ENCODE measurements at places on chromosomes 16 and 17.

GRCh38 chr16:77434530-77435271 lies at the start of gene ADAMTS18:
Gene ADAMTS18, minus strand, starts transcription at chr16:77435034. Its CDS starts 339 bp downstream, at chr16:77434695.
- DNase-seq = no peak

DNA sequence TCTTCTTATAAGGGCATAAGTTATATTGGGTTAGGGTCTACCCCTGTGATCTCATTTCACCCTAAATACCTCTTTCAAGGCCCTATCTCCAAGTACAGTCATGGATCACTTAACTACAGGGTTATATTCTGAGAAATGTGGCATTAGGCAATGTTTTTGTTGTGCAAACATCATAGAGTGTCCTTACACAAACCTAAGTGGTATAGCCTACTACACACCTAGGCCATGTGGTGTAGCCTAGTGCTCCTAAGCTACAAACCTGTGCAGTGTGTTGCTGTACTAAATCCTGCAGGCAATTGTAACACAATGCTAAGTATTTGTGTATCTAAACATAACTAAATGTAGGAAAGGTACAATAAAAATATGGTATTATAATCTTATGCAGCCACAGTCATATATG lies 18.0 kb downstream of the CLEC3A start:
- no peak for DNase-seq

GRCh38 chr16:9102379-9102778 lies 10.9 kb downstream of the HAPSTR1 start:
- peak; percentile 90 for DNase-seq

DNA sequence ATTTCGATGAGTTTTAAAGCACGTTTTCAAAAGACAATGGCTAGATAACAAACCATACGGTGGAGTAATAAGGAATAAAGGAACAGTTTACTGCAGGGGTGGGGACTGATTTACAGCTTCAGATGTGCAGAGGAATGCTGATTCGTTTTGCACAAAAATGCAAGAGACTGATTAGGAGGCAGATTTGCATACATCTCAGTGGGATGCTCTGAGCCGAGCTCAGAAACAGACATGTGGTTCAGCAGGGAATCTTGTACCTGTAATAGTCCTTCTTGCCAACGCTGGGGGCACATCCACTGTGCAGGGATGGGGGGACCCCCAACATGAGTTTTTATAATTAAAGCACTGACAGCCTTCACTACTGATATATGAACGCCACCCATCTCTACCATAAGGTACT lies 308.0 kb downstream of the GRIN2A start:
- no peak for DNase-seq

GRCh38 chr17:59892924-59893675 lies at the start of the genes RPS6KB1 and TUBD1:
Gene RPS6KB1, plus strand, starts transcription at chr17:59893121. Its CDS starts 64 bp downstream, at chr17:59893185.
Gene TUBD1, minus strand, starts transcription at chr17:59892943. Its CDS starts 1,941 bp downstream, at chr17:59891002.
- DNase-seq = peak; percentile 99

GRCh38 chr16:15950161-15950854 lies 892 bp downstream of the ABCC1 start:
- DNase-seq = peak; percentile 53

DNA sequence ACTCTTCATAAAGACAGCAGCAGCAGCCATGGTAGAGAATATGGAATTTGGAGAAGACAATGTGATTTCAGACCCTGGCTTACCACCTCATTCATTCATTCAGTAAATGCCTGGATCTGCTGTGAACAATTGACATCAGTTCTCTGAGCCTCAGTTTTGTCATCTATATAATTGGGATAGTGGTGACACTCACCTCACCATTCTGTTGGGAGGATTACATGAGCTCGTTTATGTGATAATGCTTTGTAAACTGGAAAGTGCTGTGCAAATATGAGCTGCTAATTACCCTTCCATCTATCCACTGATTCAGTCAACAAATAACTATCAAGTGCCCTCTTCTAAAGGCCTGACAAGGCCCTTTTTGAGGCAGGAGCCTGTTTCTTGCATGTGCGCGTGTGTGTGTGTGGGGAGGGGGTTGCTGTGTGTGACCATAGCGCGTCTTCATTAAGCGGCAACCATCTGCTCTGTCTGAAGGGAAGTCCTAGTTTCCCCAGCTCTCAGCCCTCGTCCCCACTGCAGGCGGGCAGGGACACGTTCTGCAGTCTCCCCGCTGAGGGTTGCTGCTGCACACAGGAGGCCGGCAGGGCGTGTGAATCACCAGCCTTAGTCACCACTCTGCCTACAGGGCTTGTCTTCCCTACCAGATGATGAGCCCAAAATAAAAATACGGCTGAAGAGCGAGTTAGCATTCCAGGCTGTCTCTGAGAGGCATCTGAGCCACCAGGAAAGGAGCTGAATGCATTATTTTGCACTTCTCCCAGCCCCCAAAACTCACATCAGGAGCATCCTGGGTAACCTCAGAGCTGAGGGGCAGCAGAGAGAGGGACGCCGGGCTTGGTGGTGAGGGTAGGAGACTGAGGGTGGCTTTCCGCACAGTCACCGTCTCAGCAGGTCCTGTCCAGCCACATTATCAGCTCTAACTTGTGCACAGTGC lies 19.9 kb downstream of the ARL4D start:
- peak; percentile 90 for DNase-seq

DNA sequence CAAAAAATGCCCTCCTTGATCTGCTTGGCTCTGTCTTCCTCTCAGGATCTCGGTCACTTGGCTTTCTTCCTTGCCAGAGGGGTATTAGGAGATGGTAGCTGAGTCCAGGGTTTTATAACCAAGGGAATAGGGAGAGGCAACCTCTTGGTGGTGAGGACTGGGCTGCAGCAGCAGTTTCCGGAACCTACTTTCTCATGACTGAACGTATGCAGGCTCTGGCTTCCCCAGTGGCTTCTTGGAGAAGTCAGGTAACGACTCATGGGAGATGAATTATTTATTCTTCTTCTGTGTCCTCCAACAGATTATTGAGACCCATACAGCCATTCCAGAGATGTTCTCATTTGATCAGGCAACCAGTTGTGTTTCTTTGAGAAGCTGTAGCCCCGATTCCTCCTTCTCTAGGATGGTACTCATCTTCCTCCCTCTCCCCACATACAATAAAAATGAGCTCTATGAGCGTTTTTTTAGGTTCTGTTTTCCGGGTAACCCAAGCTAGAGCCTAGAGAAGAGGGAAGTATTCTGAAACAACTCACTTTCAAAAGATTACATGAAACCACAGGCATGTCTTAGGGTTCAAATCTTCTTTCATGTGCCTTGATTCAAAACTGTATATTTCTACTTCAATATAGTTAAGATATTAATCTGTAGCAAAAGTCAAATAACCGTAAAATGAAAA lies 22.3 kb upstream of the DHX40 start:
- DNase-seq = no peak

DNA sequence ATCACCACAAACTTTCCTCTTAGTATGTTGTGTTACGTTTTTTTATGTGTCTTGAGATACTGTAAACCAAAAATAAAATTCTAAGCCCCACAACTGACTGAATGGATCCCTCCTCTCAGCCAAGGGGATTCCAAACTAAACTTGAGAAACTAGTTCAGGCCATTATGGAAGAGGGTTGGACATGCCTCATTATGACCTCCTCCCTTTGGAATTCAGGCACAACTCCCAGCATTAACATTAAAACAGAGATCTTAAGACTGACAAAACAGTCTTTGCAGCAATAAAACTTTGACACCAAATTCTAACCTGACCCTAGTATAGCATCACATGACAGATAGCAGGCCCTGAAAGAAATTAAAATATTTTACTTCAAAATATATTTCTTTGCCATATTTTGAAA lies 51.1 kb upstream of the SLC47A1 start:
- peak; percentile 34 for DNase-seq

- DNase-seq = peak; percentile 11
Observed at GRCh38 chr16:23013484-23013883, 135.8 kb downstream of the USP31 start.

DNA sequence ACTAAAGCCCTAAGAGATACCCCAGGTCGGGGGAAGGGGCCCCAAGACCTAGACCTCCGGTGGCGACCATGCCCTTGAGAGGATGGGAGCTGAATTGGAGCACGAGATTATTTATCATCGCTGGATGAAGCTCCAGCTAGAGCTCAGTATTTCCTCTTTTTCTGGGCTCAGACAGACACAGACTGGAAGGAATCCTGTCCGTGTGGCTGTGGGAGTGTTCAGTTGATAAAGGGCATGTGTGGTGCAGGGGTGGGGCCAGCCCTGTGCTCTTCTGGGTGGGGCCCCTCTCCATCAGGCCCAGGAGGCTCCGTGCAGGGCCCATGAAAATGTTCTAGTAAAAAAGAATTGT lies 6.3 kb upstream of the CBX4 start:
- DNase-seq = no peak

- no peak for DNase-seq
Observed at GRCh38 chr16:75294773-75295459, 43.5 kb upstream of the BCAR1 start.

Measured in fibroblast of mammary gland (primary cell).